ENCODE measurements at places on chromosomes 1 and 21.

DNA sequence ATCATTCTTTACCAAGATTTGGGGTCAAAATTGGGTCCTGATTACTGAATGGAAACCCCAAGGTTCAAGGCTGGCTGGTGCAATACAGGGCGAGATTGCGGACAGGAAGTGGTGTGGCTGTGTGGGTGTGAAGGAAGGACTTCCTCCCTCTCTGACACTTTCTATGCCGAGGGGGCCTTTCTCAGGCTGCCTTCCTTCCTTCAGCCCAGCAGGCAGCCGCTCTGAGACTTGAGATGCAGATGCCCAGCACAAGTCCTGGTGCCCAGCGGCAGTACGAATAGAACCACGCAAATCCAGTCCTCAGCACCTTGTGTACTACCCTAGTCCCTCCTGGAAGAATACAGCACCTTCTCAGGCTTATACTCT lies 16.3 kb downstream of the BATF3 start:
- no peak for DNase-seq

DNA sequence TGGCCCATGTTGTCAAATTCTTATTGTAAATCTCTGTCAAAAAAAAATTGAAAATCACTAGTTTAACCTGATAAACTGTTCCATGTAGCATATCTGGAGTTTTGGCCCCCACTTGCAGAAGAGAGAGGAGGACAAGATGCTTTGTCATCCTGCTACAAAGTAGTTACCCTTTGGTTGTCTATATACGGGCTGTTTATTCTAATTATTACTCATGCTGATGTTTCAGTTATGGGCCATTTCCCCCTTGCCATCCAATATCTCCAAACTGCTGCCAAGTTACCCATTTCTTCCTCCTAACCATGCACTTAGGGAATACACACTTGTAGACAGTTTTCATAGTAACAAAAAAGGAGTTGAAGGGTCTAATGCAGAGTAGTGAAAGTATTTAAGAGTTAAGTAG lies 22.6 kb downstream of the STX12 start:
- no peak for DNase-seq

DNA sequence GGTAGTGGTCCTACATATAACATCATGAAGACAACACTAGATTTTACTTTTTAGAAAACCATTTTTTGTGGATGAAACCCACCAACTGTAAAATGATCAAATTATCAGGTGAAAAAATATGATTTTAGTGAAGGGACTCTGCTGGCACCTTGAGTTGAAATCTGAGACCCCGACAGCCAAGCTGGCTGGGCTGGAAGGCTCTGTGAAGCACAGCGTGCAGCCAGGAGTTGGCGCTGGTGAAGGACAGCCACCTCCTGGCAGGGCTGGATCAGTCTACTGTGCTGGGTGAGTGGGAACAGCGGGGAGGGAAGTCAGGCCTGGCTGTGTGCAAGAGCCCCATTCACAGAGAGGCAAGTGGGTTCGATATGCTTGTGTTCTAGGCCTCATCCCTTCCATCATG lies 47.9 kb downstream of the DDAH1 start:
- no peak for DNase-seq

DNA sequence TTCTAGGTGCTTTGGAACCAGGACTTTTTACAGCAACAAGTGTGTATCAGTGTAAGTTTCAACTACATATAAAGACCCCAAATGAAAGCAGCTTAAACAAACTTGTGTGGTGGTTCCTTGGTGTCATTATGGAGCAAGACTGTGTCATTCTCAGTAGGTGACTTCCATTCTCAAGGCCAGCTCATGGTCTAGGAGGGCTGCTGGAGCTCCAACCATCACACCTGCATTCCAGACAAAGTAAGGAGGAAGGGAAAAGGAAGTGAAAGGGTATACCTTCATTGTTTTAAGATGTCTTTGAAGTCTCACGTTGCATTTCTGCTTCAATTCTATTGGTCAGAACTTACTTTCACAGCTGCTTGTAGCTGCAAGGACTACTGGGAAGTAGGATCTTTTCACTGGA lies 188.6 kb downstream of the C1orf94 start:
- no peak for DNase-seq

- DNase-seq = no peak
Measured at GRCh38 chr1:6260433-6260934, 414 bp downstream of the GPR153 start.

- DNase-seq = no peak
Measured at GRCh38 chr1:80441664-80442063, 1359.1 kb upstream of the ADGRL2 start.

DNA sequence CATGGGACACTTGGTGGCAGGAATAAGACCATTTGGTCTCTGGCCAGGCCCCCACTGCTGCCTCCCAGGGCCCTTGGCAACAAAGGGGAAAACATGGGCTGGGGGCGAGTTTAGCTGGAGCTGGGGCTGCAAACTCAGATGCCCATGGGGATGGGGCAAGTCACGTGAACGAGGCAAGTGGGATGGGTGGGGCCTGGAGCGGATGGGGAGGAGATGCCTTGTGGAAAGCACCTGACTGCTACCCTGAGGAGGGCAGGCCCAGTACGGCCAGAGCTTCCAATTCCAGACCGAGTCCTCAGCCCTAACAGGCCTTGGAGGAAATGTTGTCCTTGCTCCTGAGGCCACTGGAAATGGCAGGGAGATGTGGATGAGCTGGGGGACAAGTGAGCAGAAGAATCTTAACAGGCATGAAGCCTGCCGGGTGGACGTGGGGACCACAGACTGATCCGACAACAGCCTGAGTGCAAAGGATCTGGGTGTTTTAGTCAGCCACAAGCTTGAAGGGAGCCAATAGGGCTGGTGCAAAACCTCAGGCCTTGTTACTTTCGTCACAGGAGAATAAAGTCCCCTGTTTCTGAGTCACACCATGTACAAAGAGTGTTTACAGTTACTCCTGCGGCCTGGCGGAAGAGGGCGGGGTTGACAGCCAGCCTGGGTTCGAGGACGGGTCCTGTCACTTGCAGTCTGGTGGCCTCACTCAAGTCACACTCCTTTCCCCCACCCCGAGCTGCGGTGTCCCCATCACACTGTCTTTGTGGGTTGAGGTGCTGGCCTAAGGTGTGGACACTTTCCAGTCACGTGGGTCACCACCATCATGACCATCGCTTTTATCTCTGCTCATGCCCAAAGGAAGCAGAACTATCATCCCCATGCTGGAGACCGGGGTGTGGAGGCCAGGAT lies 19.1 kb downstream of the RUNX3 start:
- no peak for DNase-seq

DNA sequence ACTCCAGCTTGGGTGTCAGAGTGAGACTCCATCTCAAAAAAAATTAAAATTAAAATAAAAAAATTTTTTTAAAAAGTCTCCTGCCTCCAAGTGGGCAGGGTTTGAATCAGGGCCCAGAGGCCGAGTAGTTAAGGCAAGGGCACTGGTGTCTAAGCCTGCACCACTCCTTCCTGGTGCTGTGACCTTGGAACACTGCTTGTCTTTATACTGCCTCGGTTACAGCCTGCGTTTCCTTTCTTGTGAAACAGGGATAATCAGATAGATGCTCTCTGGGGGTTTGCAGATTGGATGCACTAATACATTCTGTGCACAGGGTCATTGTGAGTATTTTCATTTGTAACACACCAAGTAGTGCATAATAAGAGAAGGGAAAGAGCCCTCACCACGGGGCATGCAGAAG lies 58.4 kb upstream of the EFHD2 start:
- DNase-seq = no peak

GRCh38 chr1:200783926-200784325 lies 45.2 kb downstream of the CAMSAP2 start:
- no peak for DNase-seq

GRCh38 chr1:30106125-30106524 lies 617.3 kb downstream of the MATN1 start:
- no peak for DNase-seq

GRCh38 chr1:225437710-225438437 lies 10.0 kb upstream of the LBR start:
- DNase-seq = no peak

DNA sequence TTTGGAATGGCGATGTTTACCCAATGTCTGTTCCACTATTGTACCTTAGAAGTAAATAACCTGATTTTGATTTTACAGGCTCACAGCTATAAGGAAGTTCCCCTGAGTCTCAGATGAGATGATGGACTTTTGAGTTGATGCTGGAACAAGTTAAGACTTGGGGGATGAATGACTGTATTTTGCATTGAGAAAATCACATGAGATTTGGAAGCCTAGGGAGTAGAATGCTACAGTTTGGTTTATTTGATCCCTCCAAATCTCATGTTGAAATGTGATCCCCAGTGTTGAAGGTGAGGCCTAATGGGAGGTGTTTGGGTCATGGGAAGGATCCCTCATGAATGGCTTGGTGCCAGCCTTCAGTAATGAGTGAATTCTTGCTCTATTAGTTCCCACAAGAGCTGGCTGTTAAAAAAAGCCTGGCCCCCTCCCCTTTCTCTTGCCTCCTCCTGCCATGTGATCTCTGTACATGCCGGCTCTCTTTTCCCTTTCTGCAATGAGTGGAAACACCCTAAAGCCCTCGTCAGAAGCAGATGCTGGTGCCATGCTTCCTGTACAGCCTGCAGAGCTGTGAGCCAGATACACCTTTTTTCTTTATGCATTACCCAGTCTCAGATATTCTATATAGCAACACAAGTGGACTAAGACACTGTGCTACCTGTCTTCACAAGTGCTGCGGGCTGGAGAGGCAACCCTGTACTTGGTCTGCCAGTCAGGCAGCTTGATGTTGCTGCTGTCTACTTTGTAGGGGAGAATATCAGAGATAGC lies 77.0 kb upstream of the TLR5 start:
- DNase-seq = no peak

DNA sequence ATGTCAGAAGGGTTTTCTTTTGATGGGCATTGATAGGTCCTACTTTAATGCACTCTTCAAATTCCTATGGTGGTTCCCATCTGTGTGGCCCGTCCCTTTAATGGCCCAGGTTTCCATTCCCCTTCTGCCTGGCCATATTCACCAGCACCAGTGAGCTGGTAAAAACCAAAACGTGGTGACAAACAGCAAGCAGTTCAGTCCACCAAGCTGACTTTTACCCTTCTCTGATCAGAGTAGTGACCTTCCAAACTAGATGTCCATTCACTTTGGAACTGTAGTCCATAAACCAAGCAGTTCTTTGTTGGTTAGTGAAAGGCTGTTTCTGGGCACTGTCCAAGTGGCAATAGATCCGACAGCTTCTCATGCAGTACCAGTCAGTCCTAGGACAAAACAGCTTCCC lies 60.5 kb downstream of the SMYD2 start:
- no peak for DNase-seq

GRCh38 chr1:18353992-18354391 lies 126.7 kb upstream of the KLHDC7A start:
- no peak for DNase-seq

GRCh38 chr1:203796236-203796605 lies 798 bp downstream of the ZBED6 start:
- DNase-seq = peak; percentile 2

GRCh38 chr1:150970808-150971582 lies 3.6 kb downstream of the CERS2 start:
- no peak for DNase-seq

DNA sequence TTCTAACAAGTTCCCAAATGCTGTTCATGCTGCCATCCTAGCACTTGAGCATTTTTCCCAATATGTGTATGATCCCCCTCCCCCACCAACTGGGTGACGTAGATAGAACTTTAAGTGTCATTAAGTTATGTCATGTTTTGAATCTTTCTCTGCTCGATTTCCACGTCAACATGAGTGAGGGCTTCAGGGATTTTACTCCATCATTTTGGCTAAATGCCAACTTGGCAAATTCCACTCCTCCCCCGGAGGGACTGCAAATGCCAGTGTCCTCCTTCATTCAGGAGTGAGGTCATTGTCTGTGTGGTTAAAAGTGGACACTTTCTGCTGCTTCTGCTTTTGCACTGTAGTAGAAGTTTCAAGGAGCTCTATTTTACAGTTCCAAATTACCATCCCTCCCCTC lies 201.7 kb downstream of the FGGY start:
- DNase-seq = no peak

DNA sequence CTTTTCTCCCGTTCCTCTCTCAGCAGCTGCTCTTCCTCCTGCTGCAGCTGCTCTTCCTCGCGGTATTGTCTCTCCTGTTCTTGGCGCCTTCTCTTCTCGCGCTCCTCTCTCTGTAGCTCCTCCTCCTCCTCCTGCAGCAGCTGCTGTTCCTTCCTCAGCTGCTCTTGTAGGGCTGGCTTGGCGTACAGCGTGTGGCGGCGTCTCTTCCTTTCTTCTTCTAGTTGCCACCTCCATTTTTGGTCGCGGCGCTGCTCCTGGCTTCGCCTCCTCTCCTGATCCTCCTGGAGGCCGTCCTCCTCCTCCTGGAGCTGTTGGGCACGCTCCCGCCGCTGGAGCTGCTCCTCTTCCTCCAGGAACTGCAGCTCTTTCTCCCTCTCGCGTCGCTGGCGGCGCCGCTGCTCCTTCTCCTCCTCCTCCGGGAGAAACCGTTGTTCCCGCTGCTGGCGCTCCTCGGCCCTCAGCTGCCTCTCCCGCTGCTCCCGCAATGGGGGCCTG lies 4.8 kb downstream of the TCHH start:
- no peak for DNase-seq

- DNase-seq = no peak
Measured at GRCh38 chr1:206586501-206587445, 25.5 kb downstream of the EIF2D start.

DNA sequence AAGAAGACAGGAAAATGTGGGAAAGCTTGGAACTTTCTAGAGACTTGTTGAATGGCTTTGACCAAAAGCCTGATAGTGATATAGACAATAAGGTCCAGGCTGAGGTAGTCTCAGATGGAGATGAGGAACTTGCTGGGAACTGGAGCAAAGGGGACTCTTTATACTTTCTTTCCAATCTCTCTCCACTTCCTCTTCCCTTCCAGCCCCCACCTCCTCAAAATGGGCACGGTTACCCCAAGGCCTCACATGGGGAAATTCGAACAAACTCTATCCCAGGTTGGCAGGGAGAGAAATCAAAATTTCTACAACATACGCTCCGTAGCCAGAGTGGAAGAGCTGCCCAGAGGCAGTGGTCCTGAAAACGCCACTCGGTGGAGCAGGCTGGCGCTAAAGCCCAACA lies 15.2 kb downstream of the PPT1 start:
- DNase-seq = no peak

- no peak for DNase-seq
Measured at GRCh38 chr1:226575739-226576378, 27.3 kb downstream of the STUM start.

DNA sequence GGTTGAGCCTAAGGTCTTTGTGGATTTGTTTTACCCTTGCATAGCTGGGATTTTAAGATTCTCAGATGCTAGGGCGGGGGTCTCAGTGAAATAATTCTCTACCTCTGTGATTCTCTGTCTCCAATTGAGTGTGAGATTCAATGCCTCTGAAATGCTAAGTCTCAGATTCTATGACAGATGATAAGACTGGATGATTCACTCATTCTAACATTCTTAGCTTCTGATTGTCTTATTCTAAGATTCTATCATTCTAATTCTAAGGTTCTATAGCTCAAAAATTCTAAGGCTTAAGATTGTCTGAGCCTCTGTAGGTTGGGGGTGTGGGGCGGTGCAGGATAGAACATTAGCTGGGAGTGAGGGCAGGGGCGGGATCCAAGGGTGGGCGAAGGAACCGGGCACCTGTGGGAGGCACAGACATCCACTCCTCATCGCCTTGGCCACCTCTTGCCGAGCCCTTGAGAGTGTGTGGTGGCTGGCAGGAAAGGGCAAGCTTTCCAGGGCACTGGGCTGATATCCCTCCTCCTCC lies 29.5 kb downstream of the ADGRB2 start:
- DNase-seq = no peak

Data from memory B cell (primary cell).